ENCODE measurements at places on chromosomes 16 and 17.

DNA sequence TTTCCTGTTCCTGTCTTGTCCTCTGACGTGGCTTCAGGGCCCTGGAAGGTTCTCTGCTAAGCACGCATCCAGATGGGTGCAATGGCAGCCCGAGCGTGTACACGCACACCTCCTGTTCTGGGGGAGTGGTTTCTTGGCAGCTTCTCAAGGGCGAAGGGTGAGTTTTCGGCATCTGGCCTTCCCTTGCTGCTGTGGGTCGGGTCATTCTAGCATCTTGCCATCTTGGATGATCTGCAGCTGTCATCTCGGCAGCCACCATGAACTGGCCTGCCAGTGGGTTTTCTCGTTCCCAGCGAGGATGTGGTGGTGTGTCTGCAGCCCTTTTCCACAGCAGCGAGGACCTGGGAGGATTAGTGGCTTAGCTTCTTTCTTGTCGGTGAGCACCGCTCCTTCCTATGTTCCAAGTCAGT, 10.6 kb downstream of the MSI2 start:
- no peak for DNase-seq

GRCh38 chr17:30095507-30096244, 20.9 kb upstream of the NSRP1 start:
- no peak for DNase-seq

DNA sequence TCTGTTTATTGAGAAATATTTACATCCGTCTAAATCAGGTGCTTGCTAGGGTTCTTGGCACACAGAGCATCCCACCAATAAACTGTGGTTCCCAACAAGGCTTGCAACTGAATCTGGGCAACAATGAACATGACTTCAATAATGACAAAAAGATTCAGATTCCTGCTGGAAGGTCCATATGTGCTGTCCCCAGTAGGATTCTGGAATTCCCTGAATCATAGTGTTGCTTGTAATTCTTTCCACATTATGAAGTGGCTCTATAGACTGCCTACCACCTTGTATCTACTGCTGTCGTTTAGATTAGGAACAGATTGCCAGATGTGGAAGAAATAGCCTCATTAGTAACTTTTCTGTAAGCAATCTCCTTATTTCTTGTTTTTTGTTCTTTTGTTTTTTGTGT, 265.9 kb downstream of the WWOX start:
- no peak for DNase-seq

GRCh38 chr16:79528338-79528737, 72.2 kb downstream of the MAF start:
- DNase-seq, result no peak

- DNase-seq, result no peak
These were observed 20.7 kb downstream of the SPHK1 start for GRCh38 chr17:76404976-76405563.

DNA sequence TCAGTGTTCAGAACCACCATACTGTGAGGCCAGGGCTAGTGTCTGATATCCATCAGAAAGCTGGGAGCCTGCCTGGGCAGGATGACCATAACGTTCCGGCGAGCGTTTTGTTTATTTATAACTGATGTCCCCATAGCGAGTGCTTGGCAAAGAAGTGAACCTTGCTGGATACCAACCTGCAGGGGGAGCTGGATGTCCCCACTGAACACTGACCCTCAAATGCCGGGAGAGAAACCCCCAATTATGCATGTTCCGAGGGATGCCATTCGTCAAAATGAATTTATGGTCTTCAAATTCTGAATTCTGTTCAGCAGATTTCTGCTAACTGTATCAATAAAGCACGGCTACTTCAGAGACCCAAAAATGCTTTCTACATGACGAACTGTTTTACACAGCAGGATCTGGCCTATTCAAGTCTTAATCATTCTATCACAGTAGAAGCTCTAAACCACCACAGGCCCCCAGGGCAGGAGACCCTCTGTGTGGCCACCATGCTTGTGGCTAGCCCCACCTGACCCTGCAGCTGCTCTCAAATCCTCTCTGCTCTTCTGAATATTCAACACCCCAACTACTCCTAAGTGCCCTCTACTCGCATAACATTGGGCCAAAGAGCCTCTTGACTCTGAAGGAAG, 15.2 kb downstream of the MED24 start:
- no peak for DNase-seq

- no peak for DNase-seq
These were observed 215.8 kb downstream of the CDH8 start for GRCh38 chr16:61820398-61820797.

- no peak for DNase-seq
These were observed 99.1 kb downstream of the ADAMTS18 start for GRCh38 chr16:77335652-77336234.

DNA sequence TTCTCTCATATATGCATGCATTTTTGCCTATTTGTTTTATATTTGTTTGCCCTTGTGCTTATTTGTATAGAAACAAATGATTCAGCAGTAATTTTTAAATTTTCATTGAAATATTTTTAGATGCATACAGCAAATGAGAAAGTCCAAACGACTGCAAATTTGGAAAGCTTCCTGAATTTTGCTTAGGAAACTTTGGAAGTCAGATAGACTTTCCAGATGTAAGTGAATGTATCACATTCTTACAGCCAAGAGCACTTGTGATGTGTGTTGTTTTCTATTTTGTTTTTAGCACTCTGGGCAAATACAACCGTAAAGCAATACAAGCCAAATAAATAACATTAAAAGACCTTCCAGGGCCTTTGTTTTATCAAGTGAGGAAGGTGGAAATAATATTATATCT, 680.8 kb upstream of the CDH8 start:
- DNase-seq, result no peak

- DNase-seq, result no peak
These were observed 31.8 kb downstream of the PRMT7 start for GRCh38 chr16:68342620-68343019.

DNA sequence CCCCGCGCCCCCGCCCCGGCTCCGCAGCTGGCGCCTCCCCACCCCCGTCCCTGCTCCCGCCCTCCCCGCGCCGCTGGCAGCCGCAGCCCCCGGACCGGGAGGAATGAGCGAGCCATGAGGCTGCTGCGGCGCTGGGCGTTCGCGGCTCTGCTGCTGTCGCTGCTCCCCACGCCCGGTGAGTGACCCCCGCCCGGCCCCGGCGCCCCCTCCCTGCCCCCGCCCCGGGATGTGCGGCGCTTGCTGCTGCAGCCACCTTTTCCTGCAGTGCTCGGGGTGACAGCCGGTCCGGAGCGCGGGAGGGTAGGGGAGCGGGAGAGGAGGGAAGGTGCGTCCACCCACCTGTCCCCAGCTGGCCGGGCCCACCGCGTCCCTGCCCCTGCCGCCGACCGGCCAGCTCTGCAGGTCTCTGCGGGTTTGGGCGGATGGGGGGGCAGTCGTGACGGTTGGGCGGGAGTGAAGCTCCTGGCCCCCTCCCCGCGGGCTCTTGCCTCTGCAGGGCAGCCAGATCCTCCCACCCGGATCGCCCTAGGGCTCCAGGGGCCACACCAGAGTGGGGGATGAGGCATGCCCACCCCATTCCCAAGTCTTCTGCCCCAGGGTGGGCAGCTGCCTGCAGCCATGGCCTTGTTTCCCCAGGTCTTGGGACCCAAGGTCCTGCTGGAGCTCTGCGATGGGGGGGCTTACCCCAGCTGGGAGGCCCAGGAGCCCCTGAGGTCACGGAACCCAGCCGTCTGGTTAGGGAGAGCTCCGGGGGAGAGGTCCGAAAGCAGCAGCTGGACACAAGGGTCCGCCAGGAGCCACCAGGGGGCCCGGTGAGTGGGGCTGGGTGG, 513 bp downstream of the ADAM11 start:
- DNase-seq, result no peak

- DNase-seq, result no peak
These were observed 38.8 kb upstream of the ENPP7 start for GRCh38 chr17:79691931-79692330.

DNA sequence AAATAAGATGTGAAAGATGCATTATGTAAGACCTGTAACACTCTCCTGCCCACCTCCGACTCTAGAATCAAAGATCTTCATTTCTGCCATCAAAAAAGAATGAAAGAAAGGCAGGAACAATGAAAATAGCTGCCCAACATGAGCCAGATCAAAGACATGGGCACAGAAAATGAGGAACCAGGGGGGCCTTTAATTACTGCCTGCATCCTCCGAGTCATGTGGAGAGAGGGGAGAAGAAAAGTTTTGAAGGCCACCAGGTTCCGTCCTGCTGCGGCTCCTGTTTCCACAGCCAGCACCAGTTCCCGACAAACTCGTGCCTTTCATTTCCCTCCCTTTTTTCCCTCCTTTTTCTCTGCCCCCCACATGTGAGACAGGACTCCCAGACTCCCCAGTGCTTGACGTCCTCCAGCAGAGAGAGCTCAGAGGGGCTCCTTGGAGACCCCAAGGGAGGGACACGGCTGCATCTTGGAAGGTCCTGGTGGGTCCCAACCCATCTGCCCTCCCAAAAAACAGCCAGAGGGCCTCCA, 168.4 kb downstream of the ZNF423 start:
- DNase-seq, result no peak

DNA sequence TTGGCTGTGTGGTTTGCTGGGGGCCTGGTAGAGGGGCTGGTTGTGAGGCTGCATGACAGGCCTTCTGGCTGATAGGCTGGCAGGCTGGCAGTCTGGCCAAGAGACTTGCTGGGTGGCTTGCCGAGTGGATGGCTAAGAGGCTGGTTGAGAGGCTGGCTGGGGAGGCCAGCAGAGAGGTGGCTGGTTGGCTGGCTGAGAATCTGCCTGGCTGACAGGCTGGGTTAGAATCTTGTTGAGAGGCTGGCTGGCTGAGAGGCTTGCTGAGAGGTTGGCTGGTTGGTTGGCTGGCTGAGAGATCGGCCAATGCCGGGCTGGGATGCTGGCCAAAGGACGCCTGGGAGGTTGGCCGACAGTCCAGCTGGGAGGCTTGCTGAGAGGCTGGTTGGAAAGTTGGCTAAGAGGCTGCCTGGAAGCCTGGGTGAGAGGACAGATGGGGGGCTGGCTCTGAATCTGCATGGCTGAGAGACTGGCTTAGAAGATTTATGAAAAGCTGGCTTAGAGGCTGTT, 35.9 kb upstream of the ACSM2B start:
- DNase-seq, result no peak

- DNase-seq, result no peak
These were observed 593 bp downstream of the GFER start for GRCh38 chr16:1984347-1985225.

GRCh38 chr17:70171159-70171558, 1.8 kb downstream of the KCNJ2 start:
- no peak for DNase-seq

DNA sequence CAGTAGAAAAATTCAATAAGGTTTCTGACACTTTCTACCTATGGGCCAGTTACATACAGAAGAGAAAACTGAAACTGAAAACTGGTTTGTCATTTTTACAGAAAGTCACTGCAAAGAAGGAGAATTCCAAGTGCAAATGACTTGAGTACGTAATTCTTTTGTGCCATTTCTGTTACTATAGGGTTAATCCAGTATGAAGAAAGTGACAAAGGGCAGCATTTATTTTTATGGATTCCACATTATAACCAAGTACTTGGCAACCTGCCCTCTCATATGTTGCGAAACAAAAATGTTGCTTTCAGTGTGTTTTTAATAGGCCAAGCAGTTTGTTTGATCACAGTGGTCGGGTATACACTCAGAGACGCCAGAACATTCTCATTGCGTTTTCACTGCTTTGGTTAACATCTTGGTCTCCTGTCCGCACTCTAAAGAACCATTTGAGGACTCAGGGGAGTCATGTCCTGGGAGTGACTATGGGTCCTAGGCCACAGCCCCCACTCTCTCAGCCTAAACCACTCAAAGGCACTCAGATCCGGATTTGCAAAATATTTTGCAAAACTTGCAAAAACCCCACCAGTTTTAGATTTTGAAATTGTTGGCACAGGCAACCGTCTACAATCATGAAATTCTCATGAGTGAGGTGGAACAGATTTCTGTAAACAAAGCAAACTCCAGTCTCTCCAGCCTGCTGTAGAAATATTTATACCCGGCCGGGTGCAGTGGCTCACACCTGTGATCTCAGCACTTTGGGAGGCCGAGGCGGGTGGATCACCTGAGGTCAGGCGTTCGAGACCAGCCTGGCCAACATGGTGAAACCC, 15.4 kb upstream of the HELZ start:
- no peak for DNase-seq

DNA sequence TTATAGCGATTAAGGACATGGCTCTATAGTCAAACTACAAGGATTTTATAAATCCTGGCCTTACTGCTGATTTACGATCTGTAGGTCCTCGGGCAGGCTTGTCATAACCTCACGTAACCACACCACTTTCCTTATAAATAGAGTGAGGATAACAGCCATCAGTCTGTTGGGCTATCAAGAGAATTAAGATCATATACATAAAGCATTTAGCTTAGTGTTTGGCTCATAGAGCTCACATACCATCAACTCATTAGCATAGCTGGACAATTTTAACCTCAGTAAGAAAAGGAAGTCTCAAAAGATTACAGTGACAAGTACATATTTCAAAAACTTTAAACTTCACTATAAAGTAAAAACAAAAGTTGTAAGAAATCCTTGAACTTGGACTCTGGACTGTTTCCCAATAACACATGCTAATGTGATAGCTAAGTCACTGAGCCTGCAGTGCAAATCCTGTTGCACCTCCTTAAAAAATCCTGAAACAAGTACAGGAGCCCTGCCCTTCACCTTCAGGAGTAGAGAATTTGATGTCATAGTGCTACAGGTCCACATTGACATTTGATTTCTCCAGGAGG, 20.8 kb upstream of the CLEC3A start:
- no peak for DNase-seq

DNA sequence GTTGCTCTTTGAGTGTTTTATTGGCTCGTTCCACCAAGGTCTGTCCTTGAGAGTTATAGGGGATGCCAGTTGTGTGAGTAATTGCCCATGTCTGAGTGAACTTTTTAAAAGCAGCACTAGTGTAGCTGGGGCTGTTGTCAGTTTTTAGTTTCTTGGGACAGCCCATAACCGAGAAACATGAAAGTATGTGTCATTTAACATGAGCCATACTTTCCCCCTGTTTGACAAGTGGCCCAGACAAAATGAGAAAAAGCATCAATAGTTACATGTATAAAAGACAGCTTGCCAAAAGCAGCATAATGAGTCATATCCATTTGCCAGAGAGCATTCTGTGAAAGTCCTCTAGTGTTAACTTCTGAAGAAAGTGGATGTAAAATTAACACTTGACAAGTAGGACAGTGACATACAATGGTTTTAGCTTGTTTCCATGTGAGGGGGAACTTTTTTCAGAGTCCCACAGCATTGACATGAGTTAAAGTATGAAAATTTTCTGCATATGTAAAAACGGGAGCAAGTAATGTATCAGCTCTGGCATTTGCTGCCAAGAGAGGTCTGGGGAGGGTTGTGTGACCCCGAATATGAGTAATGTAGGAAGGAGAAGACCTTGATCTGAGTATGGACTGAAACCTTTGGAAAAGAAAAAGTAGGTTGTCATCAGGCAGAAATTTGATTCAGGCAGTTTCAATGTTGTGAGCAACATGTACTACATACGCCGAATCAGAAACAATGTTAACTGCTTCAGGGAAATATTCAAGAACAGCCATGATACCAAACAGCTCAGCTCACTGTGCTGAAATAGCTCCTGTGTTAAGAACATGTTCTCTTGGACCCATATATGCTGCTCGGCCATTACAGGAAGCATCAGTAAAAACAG, 56.8 kb upstream of the ARL4D start:
- DNase-seq, result no peak

DNA sequence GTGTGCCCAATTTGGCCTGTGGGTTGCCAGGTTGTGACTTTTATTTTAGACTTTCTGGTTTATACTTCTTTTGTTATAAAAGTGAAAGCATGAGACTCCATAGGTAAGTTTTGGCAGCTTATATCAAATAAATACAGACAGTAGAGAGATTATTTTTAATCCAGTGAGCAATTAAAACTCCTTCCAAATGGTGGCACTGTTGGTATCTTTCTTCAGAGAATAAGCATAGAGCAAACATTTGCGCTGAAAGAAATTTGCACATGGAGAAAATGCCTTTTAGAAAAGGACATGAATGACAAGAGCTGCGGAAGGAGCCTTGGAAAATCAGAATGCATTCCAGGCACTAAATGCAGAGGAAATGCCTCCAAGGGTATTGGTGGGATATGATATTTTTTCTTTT, 46.1 kb upstream of the DNAJA2 start:
- DNase-seq, result no peak
